ENCODE measurements at places on chromosomes 12 and 14. TPM values are rescaled to one million over a fixed set of nuclear protein-coding genes. Genes with fewer than 3 reads are reported as not detected.

- H3K27me3 ChIP-seq, result peaks cover 4% of the 10 kb centered on the region
- peaks cover 25% of the 10 kb centered on the region for H3K4me1 ChIP-seq
- DNase-seq, result no peak
- H3K27ac ChIP-seq, result no peak overlapping the region
These were observed 47.2 kb upstream of the CTDSP2 start for GRCh38 chr12:57893431-57894353.

GRCh38 chr14:81533536-81534343 is at the start of gene SEL1L:
Gene SEL1L (minus strand): TSS chr14:81533853. CDS start chr14:81533744, 109 bp downstream.
- peaks cover 4% of the 10 kb centered on the region for H3K27me3 ChIP-seq
- peak within 1 kb of the TSS; percentile 95 for H3K27ac ChIP-seq
- H3K4me1 ChIP-seq, result peaks cover 38% of the 10 kb centered on the region
- DNase-seq, result peak; percentile 100
- H3K36me3 ChIP-seq, result no peaks in the 10 kb centered on the region
- H3K4me3 ChIP-seq, result peak within 1 kb of the TSS; percentile 98

DNA sequence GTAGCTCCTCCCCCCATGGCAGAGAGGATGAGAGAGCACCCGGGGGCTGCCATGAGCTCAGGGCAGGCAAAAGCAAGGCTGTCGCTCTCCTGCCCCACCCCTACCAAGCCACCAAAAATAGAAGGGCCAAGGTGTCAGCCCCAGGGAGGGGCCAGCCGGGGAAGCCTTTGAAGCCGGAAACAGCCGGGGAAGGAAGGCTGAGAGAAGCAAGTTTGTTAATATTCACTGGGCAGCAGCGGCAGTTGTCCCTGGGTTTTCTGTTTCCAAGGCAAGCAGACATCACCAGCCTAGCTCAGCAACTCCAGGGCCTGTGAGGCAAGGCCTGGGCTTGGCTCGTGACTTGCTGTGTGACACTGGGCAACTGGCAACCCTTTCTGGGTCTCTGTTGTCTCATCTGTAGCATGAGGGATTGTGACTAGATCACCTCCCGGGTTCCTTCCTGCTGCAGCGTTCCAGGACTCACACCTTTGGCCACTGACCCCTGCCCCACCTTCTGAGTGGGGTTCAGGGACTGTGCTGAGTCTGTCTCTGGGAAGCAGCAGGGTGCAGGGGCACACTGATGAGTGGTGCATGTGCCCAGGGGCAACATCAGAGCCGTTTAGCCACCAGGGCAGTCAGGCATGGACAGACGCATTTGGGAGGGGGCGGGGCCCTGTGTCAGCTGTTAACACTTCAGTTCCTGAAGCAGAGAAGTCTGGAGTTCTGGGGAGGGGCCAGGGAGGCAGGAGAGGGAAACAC is 24.3 kb downstream of the SYNDIG1L start:
- H3K4me3 ChIP-seq, result peak overlapping the region; percentile 81
- H3K4me1 ChIP-seq, result peaks cover 31% of the 10 kb centered on the region
- H3K27ac ChIP-seq, result peak overlapping the region; percentile 86
- DNase-seq, result peak; percentile 52
- H3K36me3 ChIP-seq, result no peaks in the 10 kb centered on the region
- no peaks in the 10 kb centered on the region for H3K27me3 ChIP-seq

GRCh38 chr14:46793144-46793543 is 141.6 kb upstream of the RPL10L start:
- H3K27ac ChIP-seq, result no peak overlapping the region
- H3K27me3 ChIP-seq, result no peaks in the 10 kb centered on the region
- no peaks in the 10 kb centered on the region for H3K4me1 ChIP-seq
- no peak for DNase-seq

- H3K4me1 ChIP-seq, result peaks cover 68% of the 10 kb centered on the region
- no peak for DNase-seq
These were observed 34.9 kb downstream of the AEBP2 start for GRCh38 chr12:19474147-19474546.

DNA sequence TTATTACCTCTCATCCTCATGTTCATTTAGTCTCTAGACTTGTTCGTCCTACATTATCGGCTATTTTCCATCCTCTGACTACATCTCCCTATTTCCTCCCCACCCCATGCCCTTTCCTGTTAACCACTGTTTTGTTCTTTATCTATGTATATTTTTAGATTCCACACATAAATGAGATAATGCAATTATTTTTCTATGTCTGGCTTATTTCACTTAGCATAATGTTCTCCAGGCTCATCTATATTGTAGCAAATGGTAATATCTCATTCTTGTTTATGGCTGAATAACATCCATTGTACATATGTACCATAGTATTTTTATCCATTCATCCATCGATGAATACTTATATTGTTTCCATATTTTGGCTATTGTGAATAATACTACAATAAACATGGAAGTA is 84.6 kb upstream of the PTPRR start:
- H3K27ac ChIP-seq, result no peak overlapping the region
- H3K36me3 ChIP-seq, result no peaks in the 10 kb centered on the region
- H3K27me3 ChIP-seq, result no peaks in the 10 kb centered on the region
- H3K4me3 ChIP-seq, result no peak overlapping the region

- no peak overlapping the region for H3K27ac ChIP-seq
- no peaks in the 10 kb centered on the region for H3K36me3 ChIP-seq
- H3K4me3 ChIP-seq, result no peak overlapping the region
These were observed 79.0 kb downstream of the PRIMA1 start for GRCh38 chr14:93709249-93709648.

NTF3 gene
- polyA plus RNA-seq, result not detected

GRCh38 chr14:35789651-35790050 is 19.4 kb downstream of the RALGAPA1 start:
- H3K4me1 ChIP-seq, result peaks cover 43% of the 10 kb centered on the region
- H3K27ac ChIP-seq, result no peak overlapping the region
- H3K4me3 ChIP-seq, result no peak overlapping the region
- peaks cover 2% of the 10 kb centered on the region for H3K27me3 ChIP-seq

DNA sequence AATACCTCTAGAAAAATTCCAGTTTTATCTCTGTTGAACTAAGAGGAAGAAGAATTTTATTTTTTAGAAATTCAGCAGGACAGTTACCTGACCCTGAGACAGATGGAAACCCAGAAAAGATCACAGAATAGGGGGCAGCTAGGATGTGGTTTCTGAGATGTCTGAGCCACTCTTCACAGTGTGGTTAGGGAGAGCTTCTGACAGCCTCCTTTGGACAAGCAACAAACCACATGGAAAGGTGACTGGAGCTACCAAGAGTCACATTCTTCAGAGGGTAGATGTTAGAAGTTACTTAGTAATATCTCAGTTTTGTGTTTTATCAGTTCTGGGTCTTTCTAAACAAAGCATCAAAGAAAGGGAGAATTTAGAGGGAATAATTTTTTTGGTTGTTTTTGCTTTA is 117.3 kb upstream of the NAP1L1 start:
- H3K4me1 ChIP-seq, result peaks cover 11% of the 10 kb centered on the region
- no peak overlapping the region for H3K4me3 ChIP-seq
- H3K27me3 ChIP-seq, result peaks cover 8% of the 10 kb centered on the region

CLEC4E gene
- not detected for polyA plus RNA-seq

Measured in immature natural killer cell (primary cell).